ENCODE measurements at places on chromosomes 4 and X.

GRCh38 chr4:14545163-14545562, 457.1 kb upstream of the CPEB2 start:
- DNase-seq = no peak

- no peak for DNase-seq
These were observed 13.4 kb upstream of the DHRSX start for GRCh38 chrX:2514131-2514530.

- no peak for DNase-seq
These were observed 138.9 kb upstream of the SMIM31 start for GRCh38 chr4:164614999-164615398.

GRCh38 chrX:101108284-101108683, 10.3 kb downstream of the CENPI start:
- DNase-seq = peak; percentile 9

- no peak for DNase-seq
These were observed 21.4 kb downstream of the REELD1 start for GRCh38 chr4:146235654-146236177.
